Karpas-422 (cell line): ENCODE measurements at places on chromosomes 5 and 9. TPM values are rescaled to one million over a fixed set of nuclear protein-coding genes. Genes with fewer than 3 reads are reported as not detected.

Gene SLC6A18
- not detected in 2 replicates for total RNA-seq

- no peak overlapping the region for H3K27ac ChIP-seq
- H3K4me3 ChIP-seq: no peak overlapping the region
- H3K4me1 ChIP-seq: no peaks in the 10 kb centered on the region
- DNase-seq: peak; percentile 65
- no peaks in the 10 kb centered on the region for H3K27me3 ChIP-seq
Measured at GRCh38 chr5:95261437-95262175, 23.3 kb downstream of the MCTP1 start.

Gene LCN15
- total RNA-seq: not detected in 2 replicates

GRCh38 chr5:36576721-36577120 is 29.7 kb upstream of the SLC1A3 start:
- H3K4me3 ChIP-seq: no peak overlapping the region
- H3K27ac ChIP-seq: no peak overlapping the region
- no peak for DNase-seq
- no peaks in the 10 kb centered on the region for H3K36me3 ChIP-seq

- no peak overlapping the region for H3K4me3 ChIP-seq
- no peaks in the 10 kb centered on the region for H3K36me3 ChIP-seq
- no peaks in the 10 kb centered on the region for H3K27me3 ChIP-seq
- DNase-seq: no peak
- H3K27ac ChIP-seq: no peak overlapping the region
Measured at GRCh38 chr9:114016629-114017423, 61.3 kb downstream of the AMBP start.

GRCh38 chr9:69249337-69249736 is 75.3 kb downstream of the TJP2 start:
- peak; percentile 25 for DNase-seq
- no peak overlapping the region for H3K4me3 ChIP-seq
- no peaks in the 10 kb centered on the region for H3K36me3 ChIP-seq
- H3K4me1 ChIP-seq: no peaks in the 10 kb centered on the region

GRCh38 chr5:78899922-78900362 is 85.2 kb downstream of the ARSB start:
- no peaks in the 10 kb centered on the region for H3K4me1 ChIP-seq
- no peaks in the 10 kb centered on the region for H3K36me3 ChIP-seq
- DNase-seq: peak; percentile 83
- H3K27me3 ChIP-seq: no peaks in the 10 kb centered on the region
- no peak overlapping the region for H3K4me3 ChIP-seq
- H3K27ac ChIP-seq: no peak overlapping the region

DNA sequence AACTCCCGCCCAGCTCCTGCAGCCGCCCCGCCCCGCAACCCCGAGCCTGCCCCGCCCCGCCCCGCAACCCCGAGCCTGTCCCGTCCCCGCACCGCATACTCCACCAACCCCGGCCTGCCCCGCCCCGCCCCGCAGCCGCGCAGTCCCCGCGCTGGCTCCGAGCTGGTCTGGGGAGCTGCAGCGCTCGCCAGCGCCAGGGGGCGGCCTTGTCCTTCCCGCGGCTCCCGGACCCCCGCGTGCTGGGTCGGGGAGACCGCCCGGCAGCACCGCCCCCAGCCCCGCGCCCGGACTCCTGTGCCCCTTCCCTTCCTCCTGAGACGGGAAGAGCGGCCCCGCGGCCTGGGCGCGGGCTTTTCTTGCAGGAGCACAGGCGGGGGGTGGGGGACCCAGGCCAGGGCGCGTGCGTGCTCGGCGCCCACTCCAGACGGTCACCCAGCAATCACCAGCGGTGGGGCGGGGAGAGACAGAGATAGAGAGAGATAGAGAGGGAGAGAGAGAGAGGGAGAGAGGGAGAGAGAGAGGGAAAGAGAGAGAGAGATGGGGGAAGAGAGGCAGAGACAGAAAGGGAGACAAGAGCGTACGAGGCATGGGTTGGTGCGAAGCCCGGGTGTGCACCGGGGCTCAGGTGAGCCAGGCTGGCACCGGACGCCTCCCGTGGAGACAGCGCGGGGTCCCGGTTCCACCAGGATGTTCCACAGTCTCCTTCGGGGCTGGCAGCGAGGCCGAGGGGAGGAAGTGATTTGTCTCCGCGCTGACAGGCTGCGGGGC is 14.7 kb upstream of the TMEM250 start:
- H3K36me3 ChIP-seq: no peaks in the 10 kb centered on the region
- no peak overlapping the region for H3K4me3 ChIP-seq
- no peaks in the 10 kb centered on the region for H3K27me3 ChIP-seq
- no peaks in the 10 kb centered on the region for H3K4me1 ChIP-seq

DNA sequence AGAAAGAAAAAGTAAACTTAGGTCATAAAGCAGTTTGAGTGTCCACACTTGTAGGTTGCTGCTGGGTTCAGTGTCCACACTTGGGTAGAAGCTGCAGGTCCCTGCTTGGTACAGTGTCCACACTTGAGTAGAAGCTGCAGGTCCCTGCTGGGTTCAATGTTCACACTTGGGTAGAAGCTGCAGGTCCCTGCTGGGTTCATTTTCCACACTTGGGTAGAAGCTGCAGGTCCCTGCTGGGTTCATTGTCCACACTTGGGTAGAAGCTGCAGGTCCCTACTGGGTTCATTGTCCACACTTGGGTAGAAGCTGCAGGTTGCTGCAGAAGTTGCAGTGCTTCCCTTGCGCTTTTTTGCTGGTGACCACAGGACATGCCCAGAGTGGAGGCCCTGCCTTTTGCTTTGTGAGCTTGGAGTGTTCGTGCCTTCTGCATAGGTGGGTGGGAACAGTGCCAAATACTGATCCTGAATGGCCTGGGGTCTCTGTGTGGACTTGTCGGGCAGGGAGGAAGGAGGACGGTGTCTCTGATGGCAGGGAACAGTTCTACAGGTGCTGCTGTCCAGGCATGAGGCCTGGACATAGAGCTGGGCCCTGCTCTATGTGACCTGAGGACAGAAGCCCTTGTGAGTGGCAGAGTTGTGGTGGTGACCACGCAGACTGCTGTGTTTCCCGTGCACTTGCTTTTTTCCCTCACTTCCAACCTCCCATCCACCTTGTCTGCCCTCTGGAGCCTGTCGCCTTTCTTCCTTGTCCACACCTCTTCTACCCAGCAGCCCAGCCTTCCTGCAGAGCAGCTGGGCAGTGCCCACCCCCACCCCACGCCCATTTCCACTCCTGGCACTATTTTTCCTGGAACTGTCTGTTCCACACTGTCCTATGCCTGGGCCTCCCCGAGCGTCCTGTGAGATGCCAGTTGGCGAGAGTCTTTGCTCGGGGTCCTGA is 120.8 kb downstream of the EHMT1 start:
- H3K4me3 ChIP-seq: no peak overlapping the region
- H3K4me1 ChIP-seq: peaks cover 5% of the 10 kb centered on the region
- DNase-seq: no peak
- H3K36me3 ChIP-seq: peaks cover 17% of the 10 kb centered on the region
- H3K27me3 ChIP-seq: no peaks in the 10 kb centered on the region

DNA sequence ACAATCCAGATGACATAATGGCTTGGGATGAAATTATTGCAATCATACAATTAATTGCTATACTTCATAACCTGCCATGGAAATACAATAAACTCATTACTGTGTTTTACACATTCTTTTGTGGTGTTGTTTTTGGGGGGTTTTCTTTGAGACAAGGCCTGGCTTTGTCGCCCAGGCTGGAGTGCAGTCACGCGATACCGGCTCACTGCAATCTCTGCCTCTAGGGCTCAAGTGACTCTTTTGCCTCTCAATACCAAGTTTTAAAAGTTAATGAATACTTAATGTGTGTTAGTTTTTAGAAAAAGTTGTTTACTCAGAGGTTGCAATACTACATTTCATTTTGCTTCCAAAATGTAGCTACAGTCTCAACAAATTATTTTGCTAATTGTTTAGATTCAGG is 598.4 kb downstream of the CHSY3 start:
- no peak overlapping the region for H3K27ac ChIP-seq
- no peaks in the 10 kb centered on the region for H3K27me3 ChIP-seq
- no peaks in the 10 kb centered on the region for H3K36me3 ChIP-seq

- H3K27ac ChIP-seq: no peak overlapping the region
- H3K27me3 ChIP-seq: no peaks in the 10 kb centered on the region
- no peaks in the 10 kb centered on the region for H3K4me1 ChIP-seq
- DNase-seq: no peak
Measured at GRCh38 chr5:124927735-124928134, 181.3 kb upstream of the ZNF608 start.

GRCh38 chr9:121825031-121825691 is 173.7 kb downstream of the DAB2IP start:
- H3K4me1 ChIP-seq: peaks cover 7% of the 10 kb centered on the region
- no peak for DNase-seq
- no peak overlapping the region for H3K27ac ChIP-seq
- H3K36me3 ChIP-seq: no peaks in the 10 kb centered on the region

Gene GRIN3A
- not detected in 2 replicates for total RNA-seq

DNA sequence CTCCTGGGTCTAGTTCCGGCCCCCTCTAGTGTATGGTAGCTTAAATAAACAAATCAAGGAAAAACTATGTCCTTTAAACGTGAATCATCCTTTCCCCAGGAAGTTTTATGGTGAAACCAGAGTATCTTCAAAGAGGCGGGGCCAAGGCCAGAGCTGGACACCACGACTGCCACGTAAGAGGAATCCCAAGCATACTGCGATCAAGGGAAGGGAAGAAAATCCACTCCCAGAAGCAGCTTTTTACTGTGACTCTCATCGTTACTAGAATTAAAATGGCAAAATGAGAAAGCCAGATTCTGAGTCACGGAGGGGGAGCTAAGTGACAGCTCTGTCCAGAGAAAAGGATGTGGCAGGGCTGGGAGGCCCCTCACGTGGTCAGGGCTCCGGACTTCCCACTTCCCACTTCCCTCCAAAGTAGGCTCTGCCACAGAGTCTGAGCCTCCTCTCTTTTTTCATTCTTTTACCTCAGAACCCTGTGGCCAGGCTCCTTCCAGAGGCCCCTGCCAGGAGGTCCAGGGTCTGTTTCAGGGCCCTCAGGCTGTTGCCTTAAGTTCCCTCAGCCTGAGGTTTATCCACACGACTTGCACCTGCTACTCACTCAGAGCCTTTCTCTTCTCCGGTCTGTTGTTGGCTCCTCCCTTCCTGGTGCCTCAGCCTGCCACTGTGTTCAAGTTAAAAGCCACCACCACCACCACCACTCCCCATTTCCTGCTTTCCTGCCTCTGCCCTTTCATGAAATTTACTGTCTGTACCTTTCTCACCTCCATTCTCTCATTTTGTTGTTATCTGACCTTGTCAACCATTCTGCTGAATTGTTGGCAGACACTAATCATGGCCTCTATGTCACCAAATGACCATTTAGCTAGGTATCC is 1.4 kb upstream of the GLRX start:
- H3K27me3 ChIP-seq: no peaks in the 10 kb centered on the region
- H3K4me1 ChIP-seq: peaks cover 24% of the 10 kb centered on the region
- H3K36me3 ChIP-seq: no peaks in the 10 kb centered on the region
- DNase-seq: no peak
